Gastroesophageal sphincter (tissue), 4 donors: ENCODE measurements at places on chromosomes 5 and 9. TPM values are rescaled to one million over a fixed set of nuclear protein-coding genes. Genes with fewer than 3 reads are reported as not detected.
A peak's percentile ranks its signal among the peaks of the same experiment; 100 is the strongest.

Gene PPP1R2B
- 0.15 TPM for total RNA-seq

Gene KIAA1958
- 3.7 TPM for total RNA-seq

Gene SLC36A2
- total RNA-seq, result not detected

Gene UBAP1
- total RNA-seq, result 64.4 TPM

Gene RORB
- total RNA-seq, result 0.93 TPM

Gene SPATA31A3
- total RNA-seq, result not detected

Gene GPR107
- 24.2 TPM for total RNA-seq

Gene TMEM252
- 0.67 TPM for total RNA-seq

Gene SLC34A1
- not detected for total RNA-seq

Gene CDH9
- not detected for total RNA-seq

Gene CCL27
- total RNA-seq, result not detected

- no peak for ATAC-seq
- H3K27ac ChIP-seq, result no peak overlapping the region
- no peak overlapping the region for H3K4me3 ChIP-seq
- peaks cover 41% of the 10 kb centered on the region for H3K27me3 ChIP-seq
These were observed 322.5 kb upstream of the IRX4 start for GRCh38 chr5:2205185-2205585.

DNA sequence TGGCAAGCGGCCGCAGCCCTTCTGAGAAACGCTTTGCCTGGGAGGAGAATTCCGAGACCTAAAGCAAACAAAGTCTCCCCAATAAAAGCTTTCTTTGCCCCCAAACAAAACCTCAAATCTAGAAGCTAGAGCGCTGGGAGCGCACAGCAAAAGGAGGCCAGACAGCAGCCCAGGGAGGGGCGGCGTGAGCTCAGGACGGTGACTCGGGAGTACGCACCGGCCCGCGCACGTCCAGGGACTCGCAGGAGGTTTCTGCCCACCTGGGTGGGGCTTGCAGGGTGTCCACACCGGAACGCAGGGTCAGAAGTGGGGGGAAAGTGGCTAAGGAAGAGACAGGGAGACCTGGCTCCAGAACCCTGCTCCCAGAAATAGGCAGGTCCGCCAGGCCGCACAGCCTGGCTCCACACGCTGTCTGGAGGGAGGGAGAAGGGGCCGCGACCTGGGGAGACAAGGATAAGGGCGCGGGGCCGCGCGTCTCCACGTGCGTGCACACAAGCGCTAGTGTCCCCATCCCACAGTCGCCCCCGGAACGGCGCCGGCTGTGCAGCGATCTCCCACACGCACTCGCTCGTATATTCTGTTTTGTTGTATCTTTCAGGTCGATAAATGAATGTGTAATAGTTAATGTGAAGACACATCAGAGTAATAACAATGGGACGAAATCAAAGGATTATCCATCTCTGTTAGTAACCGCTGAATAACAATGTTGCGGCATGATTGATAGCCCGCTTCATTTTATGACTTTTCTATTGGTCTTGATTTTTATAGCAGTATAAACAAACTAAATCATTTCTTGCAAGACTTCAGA is 2.3 kb upstream of the OTP start:
- no peak overlapping the region for H3K4me3 ChIP-seq
- H3K27ac ChIP-seq, result no peak overlapping the region
- no peaks in the 10 kb centered on the region for H3K36me3 ChIP-seq
- ATAC-seq, result no peak
- no peaks in the 10 kb centered on the region for H3K4me1 ChIP-seq

DNA sequence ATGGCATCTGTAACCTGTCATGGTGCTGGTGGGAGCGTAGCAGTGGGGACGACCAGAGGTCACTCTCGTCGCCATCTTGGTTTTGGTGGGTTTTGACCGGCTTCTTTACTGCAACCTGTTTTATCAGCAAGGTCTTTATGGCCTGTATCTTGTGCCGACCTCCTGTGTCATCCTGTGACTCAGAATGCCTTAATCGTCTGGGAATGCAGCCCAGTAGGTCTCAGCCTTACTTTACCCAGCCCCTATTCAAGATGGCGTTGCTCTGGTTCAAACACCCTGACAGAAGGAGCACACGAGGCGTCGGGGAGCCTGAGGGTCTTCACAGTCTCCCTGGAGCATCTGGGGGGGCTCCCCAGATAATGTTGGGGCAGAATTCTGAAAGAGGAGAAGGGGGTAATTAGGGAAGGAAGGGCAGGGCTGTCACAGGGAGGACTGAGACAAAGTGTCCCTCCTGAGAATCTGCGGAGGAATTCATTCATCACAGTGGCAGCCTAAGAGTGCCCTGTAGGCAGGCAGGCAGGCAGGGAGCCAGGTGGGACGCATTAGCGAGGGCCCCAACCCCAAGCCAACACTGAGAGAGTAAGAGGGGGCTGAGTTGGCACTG is 21.3 kb upstream of the NCS1 start:
- no peak overlapping the region for H3K27ac ChIP-seq
- no peak overlapping the region for H3K4me3 ChIP-seq
- no peaks in the 10 kb centered on the region for H3K27me3 ChIP-seq
- H3K36me3 ChIP-seq, result no peaks in the 10 kb centered on the region
- H3K4me1 ChIP-seq, result no peaks in the 10 kb centered on the region

- H3K4me3 ChIP-seq, result no peak overlapping the region
- peaks cover 11% of the 10 kb centered on the region for H3K4me1 ChIP-seq
- no peak overlapping the region for H3K27ac ChIP-seq
- ATAC-seq, result no peak
- H3K36me3 ChIP-seq, result peaks cover 76% of the 10 kb centered on the region
These were observed 11.8 kb downstream of the PHF19 start for GRCh38 chr9:120865176-120865575.

- no peaks in the 10 kb centered on the region for H3K36me3 ChIP-seq
- H3K27ac ChIP-seq, result no peak overlapping the region
- no peaks in the 10 kb centered on the region for H3K4me1 ChIP-seq
- H3K4me3 ChIP-seq, result no peak overlapping the region
- H3K27me3 ChIP-seq, result peaks cover 7% of the 10 kb centered on the region
- ATAC-seq, result no peak
These were observed 250.4 kb downstream of the FSTL4 start for GRCh38 chr5:133361922-133362321.

- H3K4me3 ChIP-seq, result no peak overlapping the region
- no peaks in the 10 kb centered on the region for H3K27me3 ChIP-seq
- ATAC-seq, result no peak
- H3K4me1 ChIP-seq, result no peaks in the 10 kb centered on the region
- H3K36me3 ChIP-seq, result peaks cover 28% of the 10 kb centered on the region
These were observed 16.3 kb downstream of the IDNK start for GRCh38 chr9:83639266-83639665.

DNA sequence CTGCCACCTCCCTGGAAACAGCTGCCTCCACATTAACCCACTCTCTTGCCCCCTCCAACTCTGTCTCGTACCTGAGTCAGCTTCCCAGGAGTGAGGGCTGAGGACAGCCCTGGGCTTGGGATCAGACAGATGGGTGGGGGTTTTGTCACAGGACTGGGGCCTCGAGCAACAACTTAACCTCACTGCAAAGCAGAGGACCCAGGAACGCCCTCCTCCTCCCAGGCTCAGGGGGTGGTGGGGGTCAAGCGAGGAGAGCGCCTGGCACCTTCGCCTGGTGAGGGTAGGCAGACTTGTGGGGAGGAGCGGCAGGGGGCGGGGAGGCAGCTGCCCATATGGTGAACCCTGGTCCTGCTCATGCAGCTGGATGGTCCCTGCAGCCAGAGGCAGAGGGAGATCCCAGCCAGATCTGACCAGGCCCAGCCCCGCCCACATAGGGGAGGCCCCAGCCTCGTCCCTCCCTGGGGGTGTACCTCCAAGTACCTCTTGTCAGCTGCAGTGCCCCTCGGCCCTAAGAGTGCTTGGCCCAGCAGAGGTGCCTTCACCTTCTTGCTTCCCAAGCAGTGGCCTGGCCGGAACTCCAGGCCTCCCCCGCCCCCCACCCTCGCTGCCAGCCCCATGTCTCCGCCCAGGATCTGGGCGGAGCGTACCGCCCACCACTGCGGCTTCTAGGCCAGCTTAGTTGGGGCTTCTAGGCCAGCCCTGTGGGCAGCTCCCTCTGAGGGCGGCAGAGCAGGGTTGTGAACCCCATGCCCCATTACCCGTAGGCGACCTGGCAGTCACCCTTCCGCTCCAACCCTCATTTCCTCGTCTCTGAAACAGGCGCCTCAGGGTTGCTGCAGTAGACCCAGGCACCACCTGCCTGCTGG is at the start of gene SARDH:
SARDH (minus strand) TSS at position 579 of the 866 bp plus-strand sequence. CDS start 4,179 bp downstream, outside the sequence.
- peak; percentile 60 for ATAC-seq
- H3K36me3 ChIP-seq, result no peaks in the 10 kb centered on the region
- peak within 1 kb of the TSS; percentile 48 for H3K4me3 ChIP-seq
- H3K4me1 ChIP-seq, result peaks cover 18% of the 10 kb centered on the region
- H3K27me3 ChIP-seq, result no peaks in the 10 kb centered on the region
